Coronary artery (tissue), 2 donors: ENCODE measurements at places on chromosomes 1 and 21.
A peak's percentile ranks its signal among the peaks of the same experiment; 100 is the strongest.

DNA sequence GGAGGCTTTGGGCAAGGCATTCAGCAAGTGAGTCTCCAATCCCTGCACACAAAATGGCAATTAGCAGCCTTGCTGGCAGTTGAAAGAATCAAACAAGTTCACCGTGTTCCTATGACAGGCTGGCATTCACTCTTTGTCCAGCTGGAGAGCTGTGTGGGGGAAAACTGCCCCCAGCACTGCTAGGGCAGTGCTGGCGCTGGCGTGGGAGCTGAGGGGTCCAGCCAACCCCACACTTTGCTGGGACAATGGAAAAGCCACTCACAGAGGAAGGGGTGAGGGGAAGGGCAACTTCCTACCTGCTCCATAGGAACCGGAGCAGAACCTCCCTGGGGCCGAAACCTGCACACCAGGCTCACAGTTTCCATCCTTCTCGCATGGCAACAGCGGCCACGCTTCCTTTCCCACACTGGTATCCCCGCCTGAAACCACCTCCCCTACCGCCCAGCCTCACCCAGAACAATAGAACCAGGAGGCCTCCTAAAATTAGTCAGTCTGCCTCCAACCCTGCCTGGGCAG is 26.7 kb upstream of the KCNN3 start:
- no peak for DNase-seq

DNA sequence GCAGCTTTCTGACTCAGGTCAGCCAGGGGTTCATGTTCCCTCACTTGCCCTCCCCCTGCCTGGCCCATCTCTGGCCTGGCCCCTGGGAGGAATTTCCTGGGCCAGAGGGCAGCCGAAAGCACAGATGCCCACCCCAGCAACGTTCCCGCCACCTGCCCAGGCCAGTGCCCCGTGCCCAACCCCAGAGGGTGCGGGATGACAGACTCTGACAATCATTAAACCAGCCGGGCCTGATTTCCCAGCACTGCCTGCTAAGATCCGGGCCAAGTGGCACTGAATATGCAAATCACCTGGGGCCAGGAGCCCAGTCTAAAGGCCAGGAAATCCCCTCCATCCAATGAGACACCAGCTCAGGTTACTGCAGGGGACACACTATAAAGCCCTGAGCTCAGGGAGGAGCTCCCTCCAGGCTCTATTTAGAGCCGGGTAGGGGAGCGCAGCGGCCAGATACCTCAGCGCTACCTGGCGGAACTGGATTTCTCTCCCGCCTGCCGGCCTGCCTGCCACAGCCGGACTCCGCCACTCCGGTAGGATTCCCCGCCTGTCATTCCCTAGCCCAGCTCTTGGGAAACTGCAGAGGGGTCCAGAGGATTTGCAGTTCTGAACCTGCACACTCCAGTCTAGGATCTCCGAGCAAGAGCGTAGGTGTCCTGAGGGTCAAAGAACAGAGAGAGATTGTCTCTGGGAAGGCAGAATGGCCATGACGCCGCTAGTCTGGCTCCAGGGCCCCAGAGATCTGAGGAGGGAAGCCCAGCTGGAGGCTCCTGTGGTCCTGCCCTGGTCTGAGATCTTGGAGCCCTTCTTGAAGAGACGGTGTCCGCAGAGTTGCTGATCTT is at the start of gene ELF3:
Gene ELF3 (plus strand): TSS at position 408 of the 836 bp plus-strand sequence. CDS start 550 bp downstream, outside the sequence.
- DNase-seq, result no peak

DNA sequence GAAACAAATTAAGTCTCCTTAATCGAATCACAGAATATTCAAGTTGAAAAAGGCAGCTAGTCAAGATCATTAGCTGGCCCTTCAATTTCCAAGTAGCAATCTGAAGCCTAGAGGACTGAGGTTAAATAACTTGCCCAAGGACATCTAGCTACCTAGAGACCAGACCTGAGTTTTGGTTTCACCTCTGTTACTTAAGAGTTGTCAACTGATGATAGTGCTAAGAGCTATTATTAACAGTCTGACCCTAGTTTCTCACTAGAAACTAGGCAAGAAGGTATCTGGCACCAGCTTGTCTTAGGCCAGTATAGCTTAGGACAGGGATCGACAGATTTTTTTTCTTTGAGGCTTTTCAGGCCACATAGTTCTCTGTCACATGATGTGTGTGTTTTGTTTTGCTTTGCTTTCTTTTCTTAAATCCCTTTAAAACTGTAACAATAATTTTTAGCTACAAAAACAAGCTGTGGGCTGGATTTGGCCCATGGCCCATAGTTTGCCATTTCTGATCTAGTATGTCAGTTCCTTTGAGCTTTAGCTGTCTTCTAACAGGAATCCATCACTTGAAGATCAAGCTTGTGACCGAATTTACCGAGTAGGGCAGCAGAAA is 23.2 kb downstream of the TRIM45 start:
- DNase-seq, result no peak

DNA sequence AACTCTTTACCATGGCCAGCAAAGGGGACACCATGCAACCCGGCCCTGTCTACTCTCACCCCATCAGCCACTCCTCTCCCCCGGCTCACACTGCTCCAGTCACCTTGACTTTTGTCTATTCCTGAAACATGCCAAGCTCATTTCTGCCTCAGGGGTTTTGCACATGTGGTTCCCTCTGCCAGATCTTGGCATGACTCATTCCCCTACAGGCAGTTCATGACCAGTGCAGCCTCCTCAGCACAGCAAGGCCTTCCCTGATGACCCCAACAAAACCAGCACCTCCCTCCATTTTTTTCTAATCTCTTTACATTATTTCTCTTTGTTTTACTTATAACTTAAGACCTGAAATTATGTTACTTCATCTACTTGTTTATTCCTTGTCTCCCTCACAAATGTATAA is 58.6 kb upstream of the GJB5 start:
- peak; percentile 52 for DNase-seq
